Stimulated activated CD4-positive, alpha-beta T cell treated with anti-CD3 and anti-CD28 coated beads, Interleukin-1b, Interleukin-23, amount 100 ng/mL, for 1 hour (primary cell): ENCODE measurements at places on chromosomes 4 and X.

- no peak for DNase-seq
These were observed 61.9 kb downstream of the ANKRD50 start for GRCh38 chr4:124650614-124651013.

DNA sequence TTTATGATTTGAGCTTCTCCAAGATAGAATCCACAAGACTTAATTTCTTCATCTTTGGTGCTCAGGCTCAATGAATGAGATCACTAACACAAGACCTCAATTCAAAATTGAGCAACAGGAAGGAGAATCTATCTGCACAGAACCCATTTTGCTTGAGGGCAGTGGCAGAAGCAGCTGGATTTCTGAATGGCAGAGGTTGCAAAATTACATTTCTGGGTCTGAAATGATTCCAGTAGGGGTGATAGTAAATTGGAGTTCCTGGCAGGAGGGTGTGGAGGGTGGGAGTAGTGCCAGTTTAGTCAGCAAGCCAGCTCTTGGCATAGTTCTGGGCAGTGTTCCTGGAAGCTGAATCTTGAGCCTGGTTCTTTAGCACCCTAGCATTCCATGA lies 281.1 kb downstream of the SLC7A11 start:
- no peak for DNase-seq

GRCh38 chrX:153612413-153612812 lies 13.5 kb upstream of the CCNQ start:
- DNase-seq: no peak

GRCh38 chrX:13759152-13759718 lies 24.7 kb downstream of the OFD1 start:
- no peak for DNase-seq

DNA sequence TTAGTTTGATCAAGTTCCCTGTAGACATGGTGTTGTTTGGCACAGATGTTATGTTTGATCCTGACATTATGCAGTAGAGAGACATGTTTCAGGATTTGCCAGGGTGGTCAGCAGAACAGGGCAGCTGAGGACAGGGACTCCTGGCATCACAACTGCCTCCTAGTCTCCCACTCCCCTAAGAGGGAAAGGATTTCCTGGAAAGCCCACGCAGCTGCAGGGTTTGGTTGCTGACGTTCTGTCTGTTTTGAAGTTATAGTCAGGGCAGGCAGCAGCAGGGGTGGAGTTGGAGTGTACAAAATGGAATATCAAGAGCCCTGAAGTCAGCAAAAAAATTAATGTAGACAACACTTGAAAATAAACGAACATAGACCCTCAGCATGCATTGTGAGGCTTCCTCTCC lies 125.4 kb downstream of the CPE start:
- DNase-seq: no peak

GRCh38 chrX:1558761-1559468 lies 21.9 kb upstream of the P2RY8 start:
- no peak for DNase-seq
